ENCODE measurements at places on chromosomes 11 and 22.

DNA sequence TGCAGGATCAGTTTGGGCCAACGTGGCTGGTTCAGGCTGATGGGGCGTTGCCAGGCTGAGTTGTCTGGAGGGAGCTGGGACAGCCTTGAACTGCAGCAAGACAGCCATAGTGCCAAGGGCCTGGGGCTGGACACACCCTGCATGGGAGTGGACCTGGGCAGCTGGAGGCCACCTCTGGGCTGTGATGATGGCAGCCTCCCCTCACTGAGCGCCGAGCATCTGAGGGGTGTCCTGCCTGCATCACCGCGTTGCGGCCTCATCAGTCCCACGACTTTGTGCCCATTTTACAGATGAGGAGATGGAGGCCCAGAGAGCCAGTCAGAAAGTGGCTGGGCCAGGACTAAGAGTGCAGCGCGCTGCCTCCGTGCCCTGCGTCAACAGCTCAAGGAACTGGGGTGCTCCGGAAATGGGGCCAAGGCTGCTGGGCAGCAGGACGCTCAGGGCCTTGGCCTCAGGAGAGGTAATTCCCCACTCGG is 590 bp upstream of the TSPO start:
- DNase-seq = no peak

DNA sequence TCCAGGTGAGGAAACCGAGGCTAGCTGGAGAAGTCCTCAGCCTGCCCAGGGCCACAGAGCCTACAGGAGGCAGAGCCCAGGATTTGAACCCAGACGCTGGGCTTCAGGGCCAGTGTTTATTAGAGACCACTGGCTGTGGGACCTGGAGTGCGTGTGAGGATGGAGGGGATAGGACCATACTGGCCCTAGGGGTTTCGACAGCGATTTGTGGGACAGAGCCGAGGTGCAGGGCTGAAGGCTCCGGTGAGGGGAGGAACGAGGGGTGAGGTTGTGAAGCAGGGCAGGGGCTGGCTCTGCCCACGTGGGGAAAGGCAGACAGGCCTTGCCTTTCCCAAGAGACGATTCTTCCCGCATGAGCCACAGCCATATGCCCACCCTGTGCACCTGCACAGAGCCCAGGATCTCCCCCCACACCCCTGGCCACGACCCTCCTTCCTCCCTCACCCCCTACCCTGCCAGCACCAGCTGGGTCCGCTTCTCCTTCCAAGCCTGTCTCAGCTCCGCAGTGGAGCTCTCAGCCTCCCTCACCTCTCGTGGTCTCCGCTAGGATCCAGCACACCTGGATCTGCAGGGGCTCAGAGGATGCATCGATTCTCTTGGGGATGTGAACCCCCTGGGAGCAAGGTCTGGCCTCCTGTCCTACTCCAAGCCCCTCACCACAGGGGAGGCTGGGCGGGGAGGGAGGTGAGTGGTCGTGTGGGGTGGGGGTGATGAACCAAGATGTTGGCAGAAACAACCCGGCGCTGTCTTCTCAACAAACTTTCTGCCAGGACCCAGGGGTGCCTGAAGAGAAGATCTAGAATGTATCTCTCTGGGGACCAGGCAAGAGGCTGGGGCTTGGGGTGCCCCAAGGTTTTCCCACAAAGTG is 58.4 kb downstream of the RTL6 start:
- DNase-seq = no peak

DNA sequence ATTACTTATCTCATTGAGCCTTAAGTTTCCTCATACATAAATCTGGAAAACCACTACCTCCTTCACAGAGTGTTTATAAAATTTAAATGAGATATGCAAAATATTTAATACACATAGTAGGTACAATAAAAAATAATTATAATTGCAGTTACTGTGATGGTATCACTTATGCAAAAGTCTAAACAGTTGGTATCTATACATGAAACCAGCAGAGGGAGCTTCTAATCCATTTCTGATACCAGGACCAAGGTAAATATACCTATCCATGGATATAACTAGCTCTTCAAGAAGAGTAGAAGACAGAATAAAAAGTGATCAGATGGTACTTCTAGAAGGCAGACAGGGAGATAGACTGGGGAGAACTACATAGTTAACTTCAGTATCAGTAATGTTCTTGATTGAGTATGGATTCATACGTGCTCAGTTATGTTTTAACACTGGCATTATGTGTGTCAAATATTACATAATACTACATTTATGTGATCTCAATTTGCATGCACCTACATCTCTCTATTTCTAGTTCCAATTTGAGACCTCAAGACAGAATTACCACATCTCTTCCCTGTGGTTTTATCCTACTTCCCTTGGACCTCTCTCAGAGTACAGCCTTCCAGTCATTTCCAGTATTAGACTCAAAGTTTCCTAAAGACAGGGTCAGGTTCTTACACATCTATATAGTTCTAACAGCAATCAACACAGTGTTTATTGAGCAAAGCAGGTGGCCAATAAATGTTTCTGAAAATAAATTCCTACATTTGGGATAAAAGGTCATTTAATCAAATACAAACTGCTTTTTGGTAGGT is 13.7 kb upstream of the TSG101 start:
- DNase-seq = no peak

DNA sequence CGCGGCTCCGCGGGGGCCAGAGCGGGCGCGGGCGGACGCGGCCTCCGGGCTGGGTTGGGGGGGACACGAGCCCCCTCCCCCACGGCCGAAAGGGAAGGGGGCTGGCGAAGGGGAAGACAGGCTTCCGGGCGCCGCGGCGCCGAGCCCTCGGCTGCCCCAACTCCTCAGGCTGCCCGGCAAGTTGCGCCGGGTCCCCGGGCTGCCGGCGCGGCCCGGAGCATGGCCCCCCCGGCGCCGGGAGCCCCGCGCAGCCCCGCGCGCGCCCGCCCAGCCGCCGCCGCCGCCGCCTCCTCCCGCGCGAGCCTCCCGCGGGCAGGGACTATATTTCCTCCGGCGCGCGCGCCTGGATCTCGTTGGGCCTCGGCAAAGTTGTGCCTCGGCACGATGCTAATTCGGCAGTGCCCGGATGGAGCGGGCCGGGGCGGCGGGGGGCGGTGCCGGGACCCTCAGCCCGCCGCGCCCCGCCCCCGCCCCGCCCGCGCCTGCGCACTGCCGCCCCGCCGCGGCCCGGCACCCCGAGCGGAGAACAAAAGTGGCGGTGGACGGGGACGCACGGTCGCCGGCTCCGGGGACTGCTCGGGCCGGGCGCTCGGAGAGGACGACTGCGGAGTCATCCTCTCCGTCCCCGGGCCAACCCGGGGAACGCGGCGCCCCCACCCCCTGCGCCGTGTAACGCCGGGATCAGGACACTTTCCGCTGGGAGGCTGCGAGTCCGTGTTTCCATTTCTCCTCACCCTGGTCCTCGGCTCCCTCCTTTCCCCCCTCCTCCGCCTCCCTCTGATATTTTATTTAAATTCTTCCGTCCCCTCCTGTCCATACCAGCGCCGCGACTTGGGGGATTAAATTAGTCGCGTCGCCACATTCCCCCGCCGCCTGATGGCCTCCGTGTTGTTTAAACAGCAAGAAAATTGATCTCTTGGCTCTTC is at the start of gene PHF21B:
PHF21B (minus strand) TSS at position 400 of the 926 bp plus-strand sequence. CDS start 456 bp downstream, outside the sequence.
- DNase-seq = peak; percentile 89
